ENCODE measurements at places on chromosomes 13 and 19. TPM values are rescaled to one million over a fixed set of nuclear protein-coding genes. Genes with fewer than 3 reads are reported as not detected.

GRCh38 chr13:59774491-59774971 lies 389.2 kb downstream of the DIAPH3 start:
- no peak for DNase-seq

REX1BD gene
- 47.1 TPM for polyA plus RNA-seq

DNA sequence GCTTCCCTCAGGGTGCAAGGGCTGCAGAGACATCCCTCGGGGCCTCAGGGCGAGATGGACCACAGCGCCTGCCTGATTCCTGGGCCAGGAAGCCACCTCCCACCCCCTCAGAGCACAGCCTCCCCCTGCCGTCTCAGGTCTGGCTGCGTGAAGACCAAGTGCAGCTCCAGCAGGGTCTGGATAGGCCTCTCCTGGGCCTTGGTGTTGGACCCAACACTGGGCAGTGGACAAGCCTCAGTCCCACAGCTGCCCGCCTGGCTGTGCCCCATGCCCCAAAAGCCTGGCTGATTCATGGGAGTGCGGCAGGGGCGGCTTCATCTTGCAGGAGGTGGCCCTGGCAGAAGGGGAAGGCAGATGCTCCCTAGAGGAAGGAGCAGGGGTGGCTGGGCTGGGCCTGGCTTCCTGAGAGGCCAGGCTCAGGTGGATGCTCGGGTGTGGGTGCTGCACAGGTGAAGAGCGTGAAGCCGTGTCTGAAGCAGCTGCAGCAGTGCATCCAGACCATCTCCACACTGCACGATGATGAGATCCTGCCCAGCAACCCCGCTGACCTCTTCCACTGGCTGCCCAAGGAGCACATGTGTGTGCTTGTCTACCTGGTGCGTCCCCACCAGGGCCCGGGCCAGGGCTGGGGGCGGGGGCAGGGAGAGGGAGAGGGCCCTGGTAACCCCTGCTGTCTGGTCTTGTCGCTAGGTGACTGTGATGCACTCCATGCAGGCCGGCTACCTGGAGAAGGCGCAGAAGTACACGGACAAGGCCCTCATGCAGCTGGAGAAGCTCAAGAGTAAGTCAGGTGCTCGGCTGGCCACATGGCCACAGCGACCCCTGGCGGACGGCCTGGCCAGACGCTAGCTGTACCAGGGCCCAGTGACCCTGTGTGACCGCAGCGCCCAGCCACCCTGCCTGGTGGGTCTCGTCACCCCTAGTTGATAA lies 21.7 kb downstream of the MAU2 start:
- no peak for DNase-seq

DNA sequence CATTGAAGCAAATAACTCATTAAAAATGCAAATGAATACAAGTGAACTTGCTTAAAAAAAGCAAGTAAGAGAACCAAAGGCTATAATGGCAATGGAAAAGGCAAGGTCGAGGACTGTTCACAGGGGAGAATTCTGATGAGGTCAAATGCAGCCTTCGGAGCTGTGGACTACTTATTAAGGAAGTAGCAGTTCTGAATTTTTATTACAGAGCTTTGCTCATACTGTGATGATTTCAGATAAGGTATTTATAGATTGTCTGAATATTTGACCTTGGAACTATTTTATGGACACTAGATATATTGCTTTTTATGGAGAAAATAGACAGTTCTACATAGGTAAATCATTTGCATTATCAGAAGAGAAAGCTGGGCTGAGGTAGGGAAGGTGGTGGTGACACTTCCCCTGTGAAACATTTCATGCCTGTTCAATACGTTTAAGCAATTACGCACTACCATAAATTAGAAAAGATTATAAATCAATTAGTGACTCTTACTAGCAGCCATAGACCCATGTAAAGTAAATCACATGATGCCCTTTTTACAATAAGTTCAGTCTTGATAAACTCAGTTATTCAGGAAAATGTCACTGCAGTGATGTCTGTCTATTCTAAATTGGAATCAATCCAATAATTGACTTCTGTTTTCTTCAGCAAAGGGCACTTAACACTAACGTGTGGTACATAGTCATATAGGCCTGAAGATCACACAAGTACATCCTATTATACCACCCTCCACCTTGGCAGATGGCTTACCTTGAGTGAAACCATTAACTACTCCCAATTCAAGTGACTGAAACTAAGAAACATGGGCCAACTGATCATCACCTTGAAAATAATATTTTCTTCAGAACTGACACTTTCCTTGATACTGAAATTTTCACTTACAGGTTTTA lies 260.0 kb downstream of the KLF12 start:
- DNase-seq, result no peak

CLEC11A gene
- 18.5 TPM for polyA plus RNA-seq

DNA sequence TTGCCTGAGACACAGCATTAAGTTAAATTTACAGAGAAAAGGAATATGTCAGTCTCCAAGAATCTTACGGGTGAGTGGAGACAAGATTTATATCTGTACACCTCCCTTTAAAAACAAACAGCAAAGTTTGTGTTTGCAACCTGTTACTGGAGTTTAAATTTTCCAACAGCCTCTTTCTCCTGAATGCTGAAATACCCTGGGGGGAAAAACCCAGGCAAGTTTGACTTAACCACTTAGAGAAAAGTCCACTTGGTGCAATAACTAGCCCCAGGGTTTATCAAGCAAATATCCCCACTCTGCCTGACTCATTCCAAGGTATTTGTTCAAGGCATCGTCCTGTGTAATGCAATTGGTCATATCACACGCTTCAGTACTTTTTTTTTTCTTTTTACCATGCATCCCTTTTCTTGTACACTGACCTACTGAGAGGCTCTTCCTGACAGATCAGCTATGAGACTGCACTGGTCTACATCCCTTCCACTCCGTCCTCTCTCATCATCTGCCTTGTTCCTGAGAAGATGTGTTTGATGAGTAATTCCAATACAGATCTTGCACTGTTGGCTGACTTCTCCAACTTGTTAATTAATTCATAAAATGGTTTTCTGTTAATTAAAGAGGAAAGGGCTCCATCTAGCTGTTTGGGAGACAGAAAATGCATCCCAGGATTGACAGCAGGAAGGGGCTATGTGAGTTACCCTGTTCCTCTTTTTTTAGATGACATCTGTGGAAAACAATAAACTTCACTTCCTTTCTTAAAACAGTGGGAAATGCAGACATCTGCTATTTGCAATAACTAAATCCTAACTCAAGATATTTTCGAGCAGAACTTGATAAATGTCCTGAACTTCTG lies 212.5 kb upstream of the IRS2 start:
- DNase-seq, result no peak

DNA sequence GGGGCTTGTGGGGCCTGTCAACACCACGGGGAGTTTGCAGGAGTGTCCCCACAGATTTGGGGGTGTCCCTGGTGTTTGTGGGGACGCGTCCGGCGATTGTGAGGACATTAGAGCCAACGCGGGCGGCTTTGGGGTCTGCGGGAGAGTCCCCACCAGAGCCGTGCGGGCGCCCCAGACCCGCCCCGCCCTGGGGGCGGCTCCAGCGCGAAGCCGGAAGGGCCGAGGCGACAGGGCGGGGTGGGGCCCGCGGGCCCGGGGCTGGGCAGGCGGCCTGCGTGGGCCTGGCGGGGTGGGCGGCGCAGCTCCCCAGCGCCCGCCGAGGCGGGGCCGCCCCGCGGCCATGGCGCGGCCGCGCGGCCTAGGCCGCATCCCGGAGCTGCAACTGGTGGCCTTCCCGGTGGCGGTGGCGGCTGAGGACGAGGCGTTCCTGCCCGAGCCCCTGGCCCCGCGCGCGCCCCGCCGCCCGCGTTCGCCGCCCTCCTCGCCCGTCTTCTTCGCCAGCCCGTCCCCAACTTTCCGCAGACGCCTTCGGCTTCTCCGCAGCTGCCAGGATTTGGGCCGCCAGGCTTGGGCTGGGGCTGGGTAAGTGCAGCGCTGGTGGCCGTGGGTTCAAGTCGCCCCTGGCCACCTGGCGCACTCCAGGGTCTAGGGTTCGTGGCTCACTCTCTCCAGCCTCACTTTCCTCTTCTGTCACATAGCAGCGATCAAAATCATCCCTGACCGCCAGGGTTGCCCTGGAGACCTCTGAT lies 10.3 kb downstream of the PDE4A start:
- DNase-seq, result no peak

APOC1 gene
- polyA plus RNA-seq, result 13.2 TPM

- no peak for DNase-seq
Observed at GRCh38 chr13:110616103-110617101, 1.1 kb downstream of the NAXD start.

METTL21C gene
- polyA plus RNA-seq, result 0.86 TPM

WDR88 gene
- 1.3 TPM for polyA plus RNA-seq

GRCh38 chr19:35206855-35207254 lies 21.7 kb downstream of the FAM187B start:
- DNase-seq, result no peak

DNA sequence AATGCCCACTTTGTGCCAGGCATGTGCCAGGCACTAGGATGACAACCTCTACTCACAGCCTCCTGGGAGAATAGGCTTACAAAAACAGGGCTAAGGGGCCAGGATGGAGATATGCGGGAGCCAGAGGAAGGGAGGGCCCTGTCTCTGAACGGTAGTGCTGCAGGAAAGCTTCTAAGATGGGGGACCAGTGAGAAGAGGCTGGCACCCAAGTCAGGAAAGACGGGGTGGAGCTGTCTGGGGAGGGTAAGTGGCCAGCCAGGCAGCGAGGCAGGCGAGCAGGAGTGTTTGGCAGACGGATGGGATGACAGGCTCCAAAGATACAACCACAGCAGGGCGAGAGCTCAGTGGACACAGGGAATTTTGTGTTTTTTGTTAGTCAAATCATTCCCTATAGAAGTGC lies 44.7 kb upstream of the GPI start:
- no peak for DNase-seq

- no peak for DNase-seq
Observed at GRCh38 chr19:19068659-19069654, 5.2 kb downstream of the SLC25A42 start.

- DNase-seq, result no peak
Observed at GRCh38 chr19:48992581-48993174, 431 bp downstream of the GYS1 start.

- DNase-seq, result no peak
Observed at GRCh38 chr19:45293682-45294081, 29.0 kb downstream of the CKM start.

- no peak for DNase-seq
Observed at GRCh38 chr19:41871573-41872383, 5.3 kb upstream of the CD79A start.

POU2F2 gene
- 1.3 TPM for polyA plus RNA-seq

GRCh38 chr19:41376241-41376997 lies at the start of gene TMEM91:
Gene TMEM91 (plus strand): TSS chr19:41376533. CDS start chr19:41378310, 1,777 bp downstream.
- no peak for DNase-seq
